ENCODE measurements at places on chromosomes 2 and 18. TPM values are rescaled to one million over a fixed set of nuclear protein-coding genes. Genes with fewer than 3 reads are reported as not detected.

TMEM87B gene
- total RNA-seq = 20.7 TPM

- no peak for DNase-seq
Measured at GRCh38 chr2:1800306-1800705, 56.0 kb upstream of the PXDN start.

DNA sequence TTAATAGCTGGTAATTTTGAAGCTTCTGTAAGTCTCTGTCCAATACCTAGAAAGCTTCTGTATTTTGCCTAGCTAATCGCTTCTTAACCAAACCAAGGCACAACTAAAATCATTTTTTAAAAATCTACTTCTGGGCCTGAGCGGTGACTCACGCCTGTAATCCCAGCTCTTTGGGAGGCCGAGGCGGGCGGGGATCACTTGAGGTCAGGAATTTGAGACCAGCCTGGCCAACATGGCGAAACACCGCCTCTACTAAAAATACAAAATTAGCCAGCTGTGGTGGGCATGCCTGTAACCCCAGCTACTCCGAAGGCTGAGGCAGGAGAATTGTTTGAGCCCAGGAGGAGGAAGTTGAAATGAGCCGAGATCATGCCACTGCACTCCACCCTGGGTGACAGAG lies 148.6 kb upstream of the FIGN start:
- DNase-seq = no peak

GRCh38 chr2:27174638-27175037 lies 25.8 kb downstream of the TCF23 start:
- no peak for DNase-seq

DNA sequence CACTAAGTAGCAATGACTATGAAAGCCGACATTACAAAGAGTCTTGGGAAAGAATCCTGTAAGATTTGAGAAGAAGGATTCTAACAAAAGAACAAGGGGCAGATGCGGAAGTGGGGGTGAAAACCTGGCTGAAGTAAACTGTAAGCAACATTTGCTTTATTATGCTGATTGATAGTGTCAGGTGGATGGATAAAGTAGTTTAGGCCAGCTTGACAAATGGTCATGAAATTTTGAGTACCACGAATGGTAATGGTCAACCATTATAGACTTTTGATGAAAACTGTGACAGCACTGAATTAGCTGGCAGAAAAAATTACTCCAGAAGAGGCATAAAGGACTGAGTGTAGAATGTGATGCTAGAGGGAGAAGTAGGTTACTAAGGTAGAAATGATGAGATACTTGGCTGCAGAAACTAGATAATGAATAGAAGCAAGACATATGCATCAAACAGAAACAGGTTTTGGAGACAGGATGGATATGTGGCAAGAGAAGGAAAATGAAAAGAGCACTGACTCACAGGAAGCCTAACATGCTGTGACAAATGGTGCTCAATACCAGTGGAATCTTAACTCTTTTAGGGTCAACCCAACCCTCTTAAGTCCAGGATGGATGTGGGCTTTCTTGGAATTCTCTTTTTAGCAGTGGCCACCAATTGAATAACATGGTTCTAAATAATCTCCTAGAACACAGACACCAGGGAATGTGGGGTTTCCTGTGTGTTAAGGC lies 6.8 kb downstream of the THUMPD2 start:
- no peak for DNase-seq

Measured in Caki2 (cell line).